ENCODE measurements at places on chromosomes 12 and 14.

DNA sequence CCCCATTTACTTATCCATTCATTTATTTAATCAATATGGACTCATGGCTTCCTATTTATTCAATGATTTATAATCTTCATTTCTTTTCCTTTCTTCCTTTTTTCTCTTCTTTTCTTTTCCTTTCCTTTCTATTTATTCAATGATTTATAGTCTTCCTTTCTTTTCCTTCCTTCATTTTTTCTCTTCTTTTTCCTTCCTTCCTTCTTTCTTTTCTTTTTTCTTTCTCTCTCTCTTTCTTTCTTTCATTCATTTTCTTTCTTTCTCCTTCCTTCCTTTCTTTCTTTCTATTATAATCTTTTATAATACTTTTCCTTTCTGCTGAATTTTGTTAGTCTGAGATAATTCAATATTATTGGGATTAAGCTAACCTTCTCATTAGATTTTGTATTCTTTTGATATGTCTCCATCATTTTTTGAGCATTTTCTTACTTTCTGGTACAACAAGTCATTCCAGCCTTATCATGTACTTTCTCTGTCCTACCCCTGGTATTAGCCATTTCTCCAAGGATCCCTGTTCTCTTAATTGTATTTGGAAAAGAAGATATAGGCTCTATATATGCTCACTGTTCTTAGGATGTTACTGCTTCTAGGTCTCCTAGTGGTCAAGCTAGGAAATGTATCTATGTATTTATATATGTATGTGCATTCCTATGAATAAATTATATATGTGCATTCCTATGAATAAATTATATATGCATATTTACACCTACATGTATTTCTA lies 12.1 kb downstream of the LACRT start:
- DNase-seq: no peak

GRCh38 chr14:89256283-89256682 lies 160.8 kb downstream of the FOXN3 start:
- no peak for DNase-seq

DNA sequence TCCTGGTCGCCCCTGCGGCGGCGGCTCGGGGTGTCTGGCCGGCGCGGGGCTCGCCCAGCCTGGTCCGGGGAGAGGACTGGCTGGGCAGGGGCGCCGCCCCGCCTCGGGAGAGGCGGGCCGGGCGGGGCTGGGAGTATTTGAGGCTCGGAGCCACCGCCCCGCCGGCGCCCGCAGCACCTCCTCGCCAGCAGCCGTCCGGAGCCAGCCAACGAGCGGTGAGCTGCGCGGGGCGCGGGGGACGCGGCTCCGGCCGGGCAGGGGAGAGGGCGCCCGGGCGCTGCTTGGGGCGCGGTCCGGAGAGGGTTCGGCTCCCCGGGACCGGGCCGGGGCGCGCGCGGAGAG lies at the start of gene LGALS3:
Gene LGALS3, plus strand, starts transcription at position 167 of the 342 bp plus-strand sequence. CDS start 8,122 bp downstream, outside the sequence.
- DNase-seq: no peak

DNA sequence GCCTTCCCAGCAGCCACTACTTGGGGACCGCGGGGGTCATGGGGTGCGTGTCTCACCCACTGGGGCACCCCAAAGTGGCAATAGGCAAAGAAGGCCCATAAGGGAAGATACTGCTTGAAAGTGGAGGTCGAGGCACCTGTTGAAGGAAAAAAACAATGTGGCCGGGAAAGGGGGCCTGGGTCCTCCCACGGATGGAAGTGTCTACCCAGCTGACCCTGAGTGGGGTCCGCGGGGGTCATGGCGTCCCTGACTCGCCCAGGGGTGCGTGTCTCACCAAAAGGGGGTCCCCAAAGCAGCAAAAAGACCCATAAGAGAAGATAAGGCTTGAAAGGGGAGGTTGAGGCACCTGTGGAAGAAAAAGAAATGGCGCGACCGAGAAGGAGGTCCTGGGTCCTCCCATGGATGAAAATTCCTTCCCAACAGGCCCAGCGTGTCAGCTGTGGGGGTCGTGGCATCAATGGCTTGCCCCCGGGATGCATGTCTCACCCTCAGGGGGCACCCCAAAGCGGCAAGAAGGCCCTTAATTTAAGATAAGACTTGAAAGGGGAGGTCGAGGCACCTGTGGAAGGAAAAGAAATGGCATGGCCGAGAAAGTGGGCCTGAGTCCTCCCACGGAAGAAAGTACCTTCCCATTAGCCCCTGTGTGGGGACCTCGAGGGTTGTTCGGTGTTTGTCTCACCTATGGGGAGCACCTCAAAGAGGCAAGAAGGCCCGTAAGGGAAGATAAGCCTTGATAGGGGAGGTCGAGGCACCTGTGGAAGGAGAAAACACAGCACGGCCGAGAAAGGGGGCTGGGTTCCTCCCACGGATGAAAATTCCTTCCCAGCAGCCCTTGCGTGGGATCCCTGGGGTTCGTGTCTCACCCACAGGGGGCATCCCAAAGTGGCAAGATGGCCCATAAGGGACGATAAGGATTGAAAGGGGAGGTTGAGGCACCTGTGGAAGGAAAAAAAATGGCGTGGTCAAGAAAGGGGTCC lies 266.0 kb downstream of the ALG10 start:
- DNase-seq: no peak

DNA sequence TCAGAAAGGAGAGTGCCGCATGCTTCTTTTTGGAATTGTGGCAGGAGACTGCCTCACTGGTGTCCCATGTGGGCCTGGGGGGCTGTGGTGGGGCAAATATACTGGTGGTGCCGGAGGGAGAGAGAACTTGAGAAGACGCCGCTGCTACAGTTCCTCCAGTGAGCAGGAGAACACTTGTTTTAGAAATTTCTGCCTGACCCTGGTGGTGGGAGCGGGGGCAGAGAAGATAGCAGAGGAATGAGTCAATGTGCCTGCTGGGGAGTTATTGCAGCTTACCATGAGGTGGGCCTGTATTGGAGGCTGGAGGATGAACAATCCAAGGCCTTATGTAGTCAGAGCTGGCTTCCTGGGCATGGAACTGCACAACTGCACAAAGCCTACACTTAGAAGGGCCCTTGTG lies 211.8 kb downstream of the SNAPC1 start:
- no peak for DNase-seq

- DNase-seq: no peak
These were observed 69.3 kb upstream of the ADAMTS20 start for GRCh38 chr12:43621262-43621661.

- DNase-seq: no peak
These were observed 65.9 kb upstream of the NUDT4 start for GRCh38 chr12:93311827-93312226.

DNA sequence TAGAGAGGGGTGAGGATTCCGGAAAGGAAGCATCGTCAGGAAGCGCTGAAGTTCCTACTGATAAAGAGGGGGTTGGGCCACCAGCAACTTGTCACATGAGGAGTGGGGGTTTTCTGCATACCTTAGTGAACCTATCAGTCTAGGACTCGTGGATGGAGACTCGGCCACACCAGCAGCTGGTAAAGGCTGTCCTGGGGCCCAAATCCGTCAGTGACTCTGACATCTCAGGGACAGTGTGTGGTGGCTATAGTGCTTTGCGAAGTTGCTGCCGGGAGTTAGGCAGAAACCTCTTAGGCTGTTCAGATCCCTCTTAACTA lies 16.4 kb downstream of the RNASE2 start:
- no peak for DNase-seq

- no peak for DNase-seq
These were observed 37.5 kb upstream of the DDX11 start for GRCh38 chr12:31035967-31036665.

- DNase-seq: no peak
These were observed 69.0 kb downstream of the SSPN start for GRCh38 chr12:26264215-26264838.

DNA sequence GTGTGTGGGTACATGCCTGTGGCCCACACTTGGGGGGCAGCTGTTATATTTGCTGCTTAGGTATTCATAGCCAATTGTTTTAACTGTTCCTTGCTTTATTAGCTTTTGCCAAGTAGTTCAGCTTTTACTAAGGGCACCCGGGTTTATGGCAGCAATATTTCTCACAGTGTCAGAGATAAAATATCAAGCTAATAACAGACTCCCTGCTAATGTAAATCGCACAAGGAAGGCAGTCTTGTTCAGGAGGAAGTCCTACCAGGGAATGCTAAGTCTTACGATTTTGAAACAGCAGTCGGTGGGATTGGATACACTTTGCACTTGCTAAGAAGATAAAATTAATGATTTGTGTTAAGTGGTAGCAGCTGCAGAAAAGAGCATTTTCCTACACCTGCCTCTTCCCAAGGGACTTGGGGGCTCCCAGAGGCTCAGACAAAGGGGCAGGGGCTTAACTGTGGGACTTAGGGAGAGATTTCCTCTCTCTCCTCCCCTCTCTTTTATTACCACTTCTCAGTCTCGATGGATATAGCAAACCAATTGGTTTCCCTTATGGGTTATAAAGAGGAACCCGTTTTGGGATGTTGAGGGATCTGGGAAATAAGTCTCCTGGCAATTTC lies 175.1 kb downstream of the NRXN3 start:
- DNase-seq: peak; percentile 81

DNA sequence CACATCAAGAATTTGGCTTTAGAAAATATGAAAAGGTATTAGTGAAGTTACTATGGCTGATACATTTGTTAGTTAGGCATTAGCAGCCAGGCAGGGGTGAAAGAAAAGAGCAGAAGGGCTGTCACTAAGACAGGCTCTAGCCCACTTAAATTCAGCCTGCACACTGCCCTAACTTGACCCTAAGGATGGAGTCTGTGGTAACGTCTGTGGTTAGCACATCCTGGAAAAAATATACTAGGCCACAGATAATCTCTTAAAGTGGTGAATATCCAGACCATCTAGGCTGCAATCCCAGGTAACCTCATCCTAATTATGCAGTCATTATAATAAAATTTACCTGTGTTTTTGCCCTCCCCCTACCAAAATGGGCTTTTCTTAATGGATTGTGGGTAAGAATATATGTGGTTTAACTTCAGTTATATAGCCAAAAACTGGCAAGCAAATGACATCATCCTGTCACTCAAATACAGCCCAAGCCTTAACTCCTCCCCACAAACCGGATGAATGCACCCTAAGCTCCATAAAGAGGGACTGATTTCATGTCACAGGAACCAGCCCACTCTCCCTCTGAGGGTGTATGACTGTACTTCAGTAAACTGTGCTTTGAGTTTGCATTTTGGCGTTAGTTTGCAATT lies 440.9 kb downstream of the LRFN5 start:
- no peak for DNase-seq

- DNase-seq: no peak
These were observed 113.2 kb upstream of the EEA1 start for GRCh38 chr12:93042283-93042682.

- peak; percentile 76 for DNase-seq
These were observed 616.3 kb downstream of the LRFN5 start for GRCh38 chr14:42222924-42223471.

GRCh38 chr12:57530396-57531142 lies 7.9 kb downstream of the MBD6 start:
- no peak for DNase-seq

DNA sequence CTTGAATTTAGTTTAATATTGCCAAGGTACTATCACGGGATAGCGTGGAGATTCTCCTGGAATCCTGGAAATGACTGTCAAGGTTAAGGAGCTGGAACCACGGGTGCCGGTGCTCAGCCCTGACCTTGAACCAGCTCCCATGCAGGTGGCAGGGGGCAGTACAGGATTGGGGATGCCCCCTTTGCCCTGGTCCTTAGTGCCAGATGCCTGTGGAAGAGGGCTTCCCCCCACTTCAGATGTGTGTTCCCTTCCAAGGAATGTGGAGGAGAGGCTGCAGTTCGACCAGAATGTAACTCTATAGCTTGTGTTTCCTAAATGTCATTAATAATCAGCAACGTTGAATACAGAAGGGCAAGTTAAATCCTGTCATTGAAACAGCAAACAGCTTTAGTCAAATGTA lies 258.9 kb downstream of the VRK1 start:
- no peak for DNase-seq

DNA sequence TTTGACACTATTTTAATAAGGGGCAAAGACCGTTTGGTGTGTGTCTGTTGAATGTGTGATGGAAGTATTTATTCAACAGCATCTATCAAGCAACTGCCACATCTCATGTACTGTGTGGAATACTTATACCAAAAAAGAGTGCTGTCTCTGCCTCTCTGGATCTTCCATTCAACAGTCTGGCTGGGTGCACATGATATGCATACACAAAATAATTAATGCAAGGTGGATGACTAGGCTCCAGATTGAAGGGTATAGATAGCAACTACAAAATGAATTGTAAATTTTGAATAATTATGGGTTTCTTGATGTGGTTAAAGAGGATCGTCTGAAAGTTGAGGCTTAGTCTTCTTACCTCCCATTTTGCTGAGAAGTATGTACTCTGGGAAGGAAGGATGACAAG lies 145.9 kb upstream of the OTX2 start:
- DNase-seq: no peak

GRCh38 chr12:2288001-2288400 lies 235.2 kb downstream of the CACNA1C start:
- DNase-seq: no peak

DNA sequence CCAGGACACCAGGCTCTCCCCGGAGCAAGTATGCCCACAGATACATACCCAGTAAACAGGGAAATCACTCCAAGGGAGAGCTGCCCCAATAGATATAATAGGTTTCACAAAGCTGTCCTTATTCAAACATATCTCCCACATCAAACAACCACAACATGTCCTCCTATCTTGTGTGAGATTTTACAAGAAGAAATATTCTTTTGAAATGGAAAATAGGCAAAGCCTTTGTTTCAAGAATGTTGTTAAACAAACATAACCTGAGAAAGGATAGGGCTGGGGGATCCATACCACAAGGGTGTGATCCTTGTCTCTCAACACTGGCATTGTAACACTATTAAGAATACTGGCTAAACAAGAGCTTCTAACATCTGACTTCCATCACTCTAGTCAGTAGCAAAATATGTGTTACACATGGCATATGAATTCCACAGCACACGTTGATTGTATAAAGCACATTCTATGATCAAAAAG lies 32.9 kb downstream of the LGR5 start:
- DNase-seq: no peak

DNA sequence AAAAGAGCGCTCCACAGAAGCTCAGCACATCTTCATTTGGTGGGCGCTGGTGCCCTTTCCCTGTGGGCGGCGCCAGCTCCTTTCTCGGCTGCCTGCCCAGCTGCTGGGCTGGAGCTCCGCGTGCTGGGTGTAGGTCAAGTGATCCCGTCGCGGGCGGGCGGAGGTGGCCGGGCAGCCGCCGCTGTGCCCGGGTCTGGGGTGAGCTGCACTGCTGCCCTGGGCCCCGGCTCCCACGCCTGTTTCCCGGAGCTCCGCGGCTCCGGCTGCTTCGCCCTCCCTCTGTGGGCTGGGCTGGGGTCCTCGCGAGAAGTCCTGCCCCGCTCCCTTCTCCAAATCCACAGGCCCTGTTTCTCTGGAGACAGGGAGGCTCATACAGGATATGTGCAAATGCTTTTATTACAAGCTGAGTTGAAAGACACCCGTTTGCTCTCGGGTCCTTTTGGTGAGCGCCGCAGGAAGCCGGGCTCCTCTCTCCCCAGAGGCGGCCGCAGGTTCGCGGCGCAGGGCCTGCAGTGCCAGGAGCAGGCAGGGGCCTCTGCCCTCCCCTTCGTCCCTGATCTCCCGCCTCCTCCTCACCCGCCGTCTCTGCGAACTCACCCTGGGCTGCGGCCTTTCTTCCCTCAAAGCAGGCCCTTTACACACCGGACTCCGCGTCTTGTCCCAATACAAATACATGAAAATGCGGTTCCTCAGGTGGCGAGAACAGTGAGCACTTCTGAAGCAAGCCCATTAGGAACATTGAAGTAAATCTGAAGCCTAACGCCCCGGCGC lies 67.8 kb upstream of the CAPRIN2 start:
- no peak for DNase-seq

All from NCI-H1436 (cell line).